Activated CD8-positive, alpha-beta memory T cell treated with anti-CD3 and anti-CD28 coated beads for 24 hours (primary cell): ENCODE measurements at places on chromosomes 7 and 10.

- DNase-seq, result no peak
Observed at GRCh38 chr7:130906575-130906974, 172.6 kb upstream of the KLF14 start.

DNA sequence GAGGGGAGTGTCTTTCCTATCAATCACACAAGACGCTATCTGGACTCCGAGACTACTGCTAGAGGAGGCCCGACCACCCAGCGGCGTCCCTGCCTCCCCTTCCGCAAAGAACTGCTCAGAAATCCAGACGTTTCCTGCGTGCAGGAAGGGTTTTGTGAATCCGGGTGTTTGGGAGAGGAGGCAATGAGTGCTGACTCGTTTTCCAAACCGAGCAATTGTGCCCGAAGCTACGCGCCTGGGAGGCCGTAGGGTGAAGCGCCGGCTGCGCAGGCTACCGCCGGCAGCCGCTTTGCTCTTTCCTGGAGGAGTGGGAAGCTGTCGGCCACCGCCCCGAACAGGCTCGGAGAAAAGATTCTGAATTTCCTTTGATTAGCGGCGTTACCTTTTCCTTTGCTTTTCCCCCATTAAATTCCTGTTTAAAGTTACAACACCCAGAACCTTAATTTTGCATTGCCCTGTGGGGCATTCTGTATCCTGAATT, 5.3 kb downstream of the VAX1 start:
- no peak for DNase-seq

GRCh38 chr7:156889746-156890145, 3.2 kb downstream of the LMBR1 start:
- DNase-seq, result no peak

DNA sequence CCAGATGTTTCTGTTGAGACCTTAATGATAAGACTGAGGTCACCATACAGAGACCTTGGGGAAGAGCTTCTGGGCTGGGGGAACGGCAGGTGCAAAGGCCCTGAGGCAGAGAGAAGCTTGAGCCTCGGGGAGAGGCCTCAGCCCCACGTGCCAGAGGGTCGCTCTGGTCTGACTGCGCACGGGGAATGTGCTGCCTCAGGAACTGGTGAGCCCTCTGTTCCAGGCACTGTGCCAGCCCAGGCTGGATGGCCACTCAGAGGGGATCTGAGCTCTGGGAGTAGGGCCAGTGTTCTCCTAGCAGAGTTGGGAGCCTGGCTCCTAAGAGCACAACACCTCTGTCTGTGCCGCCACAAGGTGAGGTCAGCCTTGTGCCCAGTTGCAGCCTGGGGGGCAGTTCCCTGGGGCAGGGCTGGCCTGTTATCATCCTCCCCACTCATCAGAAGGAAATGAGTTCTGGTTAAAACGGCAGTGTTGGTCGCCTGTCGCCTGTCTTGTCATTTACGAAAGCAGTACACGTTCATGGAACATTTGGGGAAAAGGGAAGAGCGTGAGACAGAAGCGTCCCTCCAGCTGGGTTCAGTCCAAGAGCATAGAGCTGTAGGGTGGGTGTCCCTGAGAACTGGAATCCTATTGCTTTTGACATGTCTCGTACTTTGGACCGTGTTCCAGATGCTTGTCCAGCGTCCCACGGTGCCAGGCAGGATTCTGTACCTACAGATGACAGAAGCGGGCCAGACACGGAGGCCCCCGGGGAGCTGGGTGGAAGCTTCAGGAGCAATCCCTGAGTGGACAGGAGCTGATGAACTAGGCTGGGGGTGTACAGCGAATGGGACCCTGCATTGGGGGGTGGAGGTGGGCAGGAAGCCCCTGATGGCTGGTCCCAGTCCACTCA, 4.3 kb downstream of the TTYH3 start:
- DNase-seq, result no peak

- DNase-seq, result no peak
Observed at GRCh38 chr7:8384901-8385300, 48.5 kb upstream of the NXPH1 start.

DNA sequence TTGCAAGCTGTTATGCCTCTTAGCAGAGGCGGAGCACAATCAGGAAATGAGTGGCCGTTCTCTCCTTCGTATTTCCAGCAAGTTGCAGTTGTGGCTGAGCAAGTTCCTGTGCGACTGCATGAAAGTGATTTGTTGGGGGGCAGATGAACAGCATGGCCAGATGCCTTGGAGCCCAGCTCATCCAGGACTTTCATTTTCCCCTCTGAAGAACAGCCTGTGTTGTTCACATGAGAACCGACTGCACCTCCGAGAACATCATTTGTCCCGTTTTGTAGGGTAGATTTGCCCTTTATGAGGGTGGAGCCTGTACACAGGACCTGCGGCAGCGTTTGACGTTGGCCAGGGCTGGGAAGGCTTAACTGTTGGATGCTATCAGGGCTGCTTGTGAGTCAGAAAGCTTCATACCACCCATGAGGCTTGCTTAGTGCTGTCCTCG, 4.4 kb downstream of the BAG3 start:
- DNase-seq, result no peak
